Pericardium fibroblast (primary cell): ENCODE measurements at places on chromosomes 11 and 22. TPM values are rescaled to one million over a fixed set of nuclear protein-coding genes. Genes with fewer than 3 reads are reported as not detected.

ACR gene
- not detected in 2 replicates for total RNA-seq

ARHGAP20 gene
- total RNA-seq: 5.1 and 9.4 TPM in 2 replicates

APOBEC3C gene
- total RNA-seq: 15.9 and 30.5 TPM in 2 replicates

PAK1 gene
- total RNA-seq: 13.4 and 21.0 TPM in 2 replicates

RDX gene
- 48.0 and 51.3 TPM in 2 replicates for total RNA-seq

CHEK1 gene
- 9.9 and 17.3 TPM in 2 replicates for total RNA-seq
